Keratinocyte (primary cell): ENCODE measurements at places on chromosomes 1 and 21.

- no peak for DNase-seq
These were observed 233.3 kb downstream of the SETD4 start for GRCh38 chr21:35827004-35827403.

- DNase-seq: no peak
These were observed 9.4 kb upstream of the TARBP1 start for GRCh38 chr1:234488054-234489006.

DNA sequence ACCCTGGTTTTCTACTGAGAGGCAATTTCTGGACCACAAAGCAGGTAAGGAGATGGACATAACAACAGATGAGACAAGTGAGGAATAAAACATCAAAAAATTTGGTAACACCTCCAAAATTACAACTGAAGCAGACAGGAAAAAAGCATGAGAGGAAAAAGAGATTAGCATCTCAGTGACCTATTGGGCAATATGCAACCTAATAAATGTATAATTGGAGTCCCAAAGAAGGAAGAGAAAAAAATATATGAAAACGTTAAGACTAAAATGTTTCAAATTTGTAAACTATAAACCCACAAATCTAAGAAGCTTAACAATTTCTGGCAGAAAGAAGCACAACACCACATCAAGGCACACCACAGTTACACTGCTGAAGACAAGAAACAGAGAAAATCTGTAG, 208.2 kb upstream of the TNR start:
- DNase-seq: no peak

DNA sequence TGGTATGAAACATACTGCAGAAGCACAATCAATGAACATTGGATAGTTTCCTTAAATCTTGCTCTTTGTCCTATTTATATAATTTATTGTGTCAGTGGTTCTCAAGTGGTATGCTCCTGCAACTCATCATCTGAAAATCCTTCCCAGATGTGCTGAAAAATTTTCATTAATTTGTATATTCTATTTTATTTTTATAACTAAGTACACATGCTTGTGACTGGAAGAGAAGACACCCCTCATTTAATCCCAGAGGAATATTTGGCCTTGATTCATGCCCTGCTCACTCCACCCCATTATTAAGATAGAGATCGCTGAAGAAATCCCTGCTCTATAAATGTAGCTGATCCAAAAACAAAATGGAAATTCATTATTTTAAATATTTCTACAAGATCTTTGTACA, 870.5 kb upstream of the CXADR start:
- no peak for DNase-seq

DNA sequence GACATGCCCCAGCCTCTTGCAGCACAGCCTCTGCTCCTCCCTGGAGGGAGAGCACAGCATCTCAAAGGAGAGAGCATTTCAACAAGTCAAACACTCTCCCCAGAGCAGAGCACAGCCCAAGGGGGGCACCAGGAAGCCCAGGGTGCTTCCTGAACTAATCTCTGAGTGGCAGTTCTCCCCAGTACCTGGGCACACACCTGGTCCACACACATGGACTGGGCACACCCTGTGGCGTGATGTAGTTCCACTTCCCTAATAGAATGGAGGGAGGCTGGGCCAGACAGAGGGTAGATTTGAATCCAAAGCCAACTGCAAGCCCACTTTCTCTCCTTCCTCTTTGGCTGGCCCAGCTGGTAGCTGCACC, 55.5 kb downstream of the CD46 start:
- no peak for DNase-seq
